MM.1S (cell line): ENCODE measurements at places on chromosomes 16 and 17.

DNA sequence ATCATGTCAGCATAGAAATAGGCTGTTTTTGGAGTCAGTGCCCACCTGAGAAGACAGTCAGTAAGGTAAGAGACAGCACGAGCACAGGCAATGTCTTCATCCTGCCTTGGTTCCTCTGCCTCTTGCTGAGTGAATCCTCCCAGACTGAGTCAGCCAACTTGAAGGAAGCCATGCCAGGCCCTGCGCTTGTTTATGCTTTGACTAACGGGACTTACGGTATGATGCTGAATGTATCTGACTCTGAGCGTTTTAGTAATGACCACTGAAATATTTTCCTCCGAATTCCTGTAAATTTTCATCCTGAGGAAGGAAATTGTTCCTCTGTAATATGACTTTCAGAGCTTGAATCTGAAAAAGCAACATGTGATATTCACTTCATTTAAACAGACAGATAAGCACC lies 18.0 kb downstream of the C17orf67 start:
- no peak for DNase-seq

GRCh38 chr16:66156538-66156937 lies 210.0 kb upstream of the CDH5 start:
- DNase-seq = no peak

DNA sequence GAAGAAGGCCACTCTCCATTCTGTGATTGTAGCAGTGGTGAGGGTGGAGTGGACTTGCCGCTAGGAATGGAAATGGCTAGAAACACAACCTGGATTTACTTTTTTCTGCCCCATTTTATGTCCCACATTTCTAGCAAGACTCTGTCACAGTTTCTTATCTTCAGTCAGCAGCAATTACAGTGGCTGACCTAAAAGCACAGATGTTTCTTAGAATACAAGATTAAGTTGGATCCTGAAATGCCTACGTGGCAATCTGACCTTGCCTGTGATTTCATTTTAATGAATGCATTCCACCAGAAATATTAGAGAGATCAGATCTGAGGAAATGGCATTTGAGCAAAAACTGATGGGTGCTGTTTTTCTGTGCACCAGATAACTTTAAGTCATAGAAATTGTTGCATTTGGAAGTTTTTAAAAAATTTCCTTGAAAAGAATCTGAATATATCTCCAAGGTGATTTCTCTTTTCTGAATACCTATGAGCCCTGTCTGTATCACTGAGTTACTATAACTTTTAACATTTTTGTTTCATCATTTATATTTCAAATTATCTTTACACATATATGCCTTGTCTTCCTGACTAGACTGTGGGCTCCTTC lies 5.4 kb downstream of the HEATR3 start:
- DNase-seq = no peak

DNA sequence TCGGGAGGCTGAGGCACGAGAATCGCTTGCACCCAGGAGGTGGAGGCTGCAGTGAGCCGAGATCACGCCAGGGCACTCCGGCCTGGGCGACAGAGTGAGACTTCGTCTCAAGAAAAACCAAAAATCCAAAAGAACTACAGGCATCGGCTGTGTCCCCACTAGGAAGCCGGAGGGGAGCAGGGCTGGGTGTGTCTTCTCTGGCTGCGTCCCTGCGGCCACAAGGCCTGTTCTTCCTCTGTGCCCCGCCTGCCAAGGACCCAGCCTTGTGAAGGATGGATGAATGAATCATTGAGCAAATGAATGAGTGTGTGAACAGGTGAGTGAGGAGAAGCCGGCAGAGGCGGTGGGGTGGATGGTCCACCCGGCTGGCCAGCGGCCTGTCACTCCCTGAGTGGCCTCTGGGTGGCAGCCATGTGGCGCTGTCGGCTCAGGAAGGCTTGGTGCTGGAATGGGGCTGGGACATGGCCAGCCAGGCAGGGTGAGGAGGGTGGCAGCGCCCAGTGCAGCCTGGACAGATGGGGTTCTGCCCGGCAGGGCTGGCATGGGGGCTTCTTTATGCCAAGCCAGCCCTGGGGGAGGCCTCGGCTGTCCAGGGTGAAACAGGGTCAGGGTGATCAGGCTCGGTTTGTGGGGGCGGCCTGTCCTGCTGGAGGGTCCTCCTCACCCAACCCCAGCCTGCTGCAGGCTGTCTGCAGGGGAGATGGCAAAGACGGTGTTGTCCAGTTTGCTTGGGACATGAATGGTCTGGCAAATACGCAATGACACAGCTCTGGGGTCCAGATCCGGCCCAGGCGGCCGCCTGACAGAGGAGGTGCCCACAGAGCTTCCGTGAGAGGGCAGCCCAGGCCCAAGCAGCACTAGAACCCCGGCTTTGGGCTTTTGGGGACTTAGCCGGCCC lies 21.7 kb downstream of the SLC25A10 start:
- DNase-seq = peak; percentile 66

- peak; percentile 69 for DNase-seq
These were observed 7.4 kb upstream of the ABR start for GRCh38 chr17:1186923-1187771.

DNA sequence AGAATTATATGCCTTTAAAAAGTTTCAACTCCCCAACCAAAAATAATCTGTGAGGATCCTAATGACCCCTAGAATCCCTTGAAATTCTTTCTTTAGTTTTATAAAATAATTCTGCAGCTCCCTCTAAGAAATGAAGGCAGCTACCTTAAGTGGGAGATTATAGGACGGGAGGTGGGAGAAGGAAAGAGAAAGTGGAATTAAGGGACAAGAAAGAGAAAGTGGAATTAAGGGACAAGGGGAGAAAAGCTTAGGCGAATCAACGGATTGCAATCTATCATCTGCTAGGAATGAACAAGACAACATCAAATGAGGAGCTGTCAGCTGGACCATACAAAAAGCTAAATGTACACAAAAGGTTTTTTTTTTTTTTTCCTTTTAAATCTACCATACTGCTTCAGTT lies 262.0 kb downstream of the ZFHX3 start:
- DNase-seq = no peak

GRCh38 chr17:61395409-61395982 lies 4.1 kb upstream of the TBX2 start:
- DNase-seq = no peak

- DNase-seq = no peak
These were observed 66.8 kb upstream of the GAS7 start for GRCh38 chr17:10265100-10265810.

DNA sequence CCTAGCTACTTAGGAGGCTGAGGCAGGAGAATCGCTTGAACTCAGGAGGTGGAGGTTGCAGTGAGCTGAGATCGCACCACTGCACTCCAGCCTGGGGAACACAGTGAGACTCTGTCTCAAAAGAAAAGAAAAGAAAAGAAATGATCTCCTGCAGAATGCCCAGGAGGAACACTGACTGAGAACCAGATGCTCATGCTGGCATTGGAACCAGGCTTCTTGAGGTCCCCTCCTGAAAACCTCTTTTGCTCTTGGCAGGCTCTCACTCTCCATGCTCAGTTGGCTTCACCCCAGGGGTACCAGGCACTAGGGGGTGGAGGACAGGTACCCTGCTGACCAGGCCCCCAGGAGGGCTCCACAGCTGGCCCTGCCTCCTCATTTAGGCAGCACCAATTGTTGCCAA lies 8.5 kb upstream of the TNFRSF17 start:
- DNase-seq = no peak

GRCh38 chr17:18626152-18626870 lies 17.9 kb downstream of the TBC1D28 start:
- DNase-seq = no peak

DNA sequence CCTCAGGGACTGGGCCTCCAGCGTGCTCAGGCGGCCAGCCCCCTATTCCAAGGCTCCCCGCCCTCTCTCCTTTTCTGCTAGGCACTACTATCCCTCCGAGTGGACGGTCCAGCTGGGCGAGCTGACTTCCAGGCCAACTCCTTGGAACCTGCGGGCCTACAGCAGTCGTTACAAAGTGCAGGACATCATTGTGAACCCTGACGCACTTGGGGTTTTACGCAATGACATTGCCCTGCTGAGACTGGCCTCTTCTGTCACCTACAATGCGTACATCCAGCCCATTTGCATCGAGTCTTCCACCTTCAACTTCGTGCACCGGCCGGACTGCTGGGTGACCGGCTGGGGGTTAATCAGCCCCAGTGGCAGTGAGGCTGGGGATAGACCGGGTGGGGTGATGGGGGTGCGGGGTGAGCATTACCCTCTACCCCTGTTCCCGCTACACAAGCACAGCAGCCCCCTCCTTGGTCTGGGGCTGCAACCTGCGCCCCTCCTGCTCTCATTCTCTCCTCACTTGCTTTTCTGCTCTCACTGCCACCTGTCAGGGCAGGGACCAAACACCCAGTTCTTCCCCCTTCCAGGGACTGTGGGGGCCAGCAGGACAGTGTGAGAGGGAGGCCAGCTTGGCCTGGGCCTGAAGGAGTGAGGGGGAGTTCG lies 1.1 kb downstream of the PRSS41 start:
- no peak for DNase-seq

GRCh38 chr17:29718446-29719039 lies 95.8 kb upstream of the CORO6 start:
- no peak for DNase-seq

DNA sequence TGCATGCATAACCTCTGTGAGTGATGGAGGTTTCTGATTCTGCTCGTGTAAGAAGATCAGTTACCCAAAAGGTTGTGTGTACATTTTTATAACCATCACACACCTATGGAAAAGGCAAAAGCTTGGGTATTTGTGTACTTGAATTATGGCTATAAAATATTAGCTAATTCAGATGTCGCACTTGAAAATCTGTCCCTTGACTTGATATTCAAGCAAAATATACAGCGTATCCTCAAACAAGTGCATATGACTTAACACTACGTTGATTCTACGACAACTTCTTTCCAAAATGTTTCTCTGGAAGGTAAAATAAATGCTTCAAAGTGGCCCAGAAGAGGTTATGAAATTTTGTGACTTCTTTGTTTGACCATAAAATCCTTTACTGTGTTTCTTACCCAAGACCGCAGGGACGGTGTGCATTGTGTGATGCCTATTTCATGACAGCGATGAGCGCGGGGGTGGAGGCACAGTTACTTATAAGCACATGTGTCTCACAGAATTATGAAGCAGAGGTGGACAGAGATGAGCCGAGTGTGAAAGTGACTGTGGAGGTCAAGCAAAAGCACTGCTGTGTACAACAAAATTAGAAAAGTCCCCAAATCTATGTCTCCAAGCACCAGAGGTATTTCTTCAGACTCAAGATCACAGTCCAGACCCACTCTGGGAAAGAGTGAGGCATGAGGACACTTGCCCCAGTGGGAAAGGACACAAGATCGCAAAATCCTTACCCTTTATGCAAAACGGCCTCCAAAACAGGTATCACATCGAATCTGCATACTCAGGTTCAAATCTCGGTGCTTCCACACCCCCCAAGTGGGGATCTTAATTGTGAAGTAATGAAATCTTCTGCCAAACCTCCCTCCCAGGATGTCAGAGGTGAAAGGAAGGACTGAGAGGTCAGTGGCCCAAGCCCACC lies 4.1 kb upstream of the HOXB9 start:
- DNase-seq = no peak

DNA sequence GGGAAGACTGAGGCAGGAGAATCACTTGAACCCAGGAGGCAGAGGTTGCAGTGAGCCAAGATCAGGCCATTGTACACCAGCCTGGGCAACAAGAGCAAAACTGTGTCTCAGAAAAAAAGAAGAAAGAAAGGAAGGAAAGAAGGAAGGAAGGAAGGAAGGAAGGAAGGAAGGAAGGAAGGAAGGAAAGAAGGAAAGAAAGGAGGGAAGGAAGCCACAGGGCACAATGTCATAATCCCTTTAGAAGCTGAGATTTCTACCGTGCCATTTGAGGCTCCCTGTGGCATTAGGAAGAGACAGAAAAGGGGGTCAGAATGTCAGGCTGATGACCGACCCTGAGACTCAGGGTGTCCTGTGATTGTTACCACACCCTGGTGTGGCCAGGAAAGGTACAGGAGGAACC lies 6.6 kb downstream of the GNGT2 start:
- no peak for DNase-seq

GRCh38 chr17:68598074-68598473 lies 3.1 kb downstream of the FAM20A start:
- no peak for DNase-seq

DNA sequence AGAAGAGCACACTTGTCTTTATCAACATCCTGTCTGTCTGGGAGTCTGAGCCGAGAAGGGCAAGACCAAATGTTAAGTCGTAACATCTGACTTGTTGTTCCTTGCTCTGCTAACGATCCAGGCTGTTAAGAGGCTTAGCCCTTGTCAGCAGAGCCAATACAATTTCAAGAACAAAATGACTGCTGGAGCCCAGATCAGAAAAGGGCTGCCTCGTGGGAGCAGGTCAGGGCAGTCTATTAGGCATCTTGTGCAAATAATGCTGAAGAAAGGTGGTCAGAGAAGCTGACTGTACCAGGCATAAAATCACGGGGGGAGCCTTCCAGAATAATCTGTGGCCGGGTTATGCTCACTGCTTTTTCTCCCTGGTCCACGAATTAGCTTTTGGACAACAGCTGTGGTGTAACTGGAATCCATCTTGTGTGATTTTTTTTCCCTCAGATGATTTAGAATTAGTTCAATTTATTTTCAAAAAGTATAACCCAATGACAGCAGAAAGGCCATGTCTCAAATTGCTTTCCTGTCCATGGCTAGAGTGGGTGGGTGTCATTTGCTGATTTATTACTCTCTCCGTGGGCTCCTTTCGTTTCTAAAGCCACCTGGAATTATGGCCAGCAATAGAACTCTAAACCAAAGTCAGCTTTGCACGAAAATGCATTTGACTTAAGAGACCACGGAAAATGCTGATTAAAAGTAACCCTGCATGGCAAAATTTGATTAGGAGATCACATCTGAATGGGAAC lies 221.1 kb upstream of the HSBP1 start:
- no peak for DNase-seq

DNA sequence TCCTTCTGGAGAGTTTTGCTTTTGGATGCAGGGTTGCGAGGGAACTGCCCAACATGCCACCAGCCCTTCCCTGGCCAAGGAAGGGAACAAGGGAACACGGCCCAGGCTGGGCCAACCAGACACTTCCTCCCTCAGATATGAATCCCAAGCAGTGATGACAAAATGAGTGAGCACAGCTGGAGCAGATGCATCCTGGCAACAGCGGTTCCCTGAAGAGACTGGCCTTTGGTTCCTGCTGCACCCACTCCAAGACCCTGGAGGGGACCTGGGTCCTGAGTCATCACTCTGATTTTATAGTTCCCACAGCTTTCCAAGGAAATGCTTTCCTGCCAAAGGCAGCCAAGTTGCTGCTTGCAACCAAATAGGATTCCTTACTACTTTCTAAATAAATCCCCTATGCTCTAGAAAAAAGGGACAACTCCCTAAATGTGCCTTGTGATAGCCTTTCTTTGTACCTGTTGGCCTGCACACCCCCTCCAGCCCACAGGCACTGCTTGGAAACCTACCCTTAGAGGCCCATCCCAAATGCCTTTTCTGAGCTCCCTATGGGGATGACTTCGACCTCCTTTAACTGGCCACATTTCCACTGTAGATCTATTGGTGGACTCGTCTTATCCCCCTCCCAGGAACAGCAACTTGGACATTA lies 5.3 kb downstream of the ST3GAL2 start:
- no peak for DNase-seq

GRCh38 chr16:55284718-55285099 lies 39.3 kb upstream of the IRX6 start:
- DNase-seq = peak; percentile 31

DNA sequence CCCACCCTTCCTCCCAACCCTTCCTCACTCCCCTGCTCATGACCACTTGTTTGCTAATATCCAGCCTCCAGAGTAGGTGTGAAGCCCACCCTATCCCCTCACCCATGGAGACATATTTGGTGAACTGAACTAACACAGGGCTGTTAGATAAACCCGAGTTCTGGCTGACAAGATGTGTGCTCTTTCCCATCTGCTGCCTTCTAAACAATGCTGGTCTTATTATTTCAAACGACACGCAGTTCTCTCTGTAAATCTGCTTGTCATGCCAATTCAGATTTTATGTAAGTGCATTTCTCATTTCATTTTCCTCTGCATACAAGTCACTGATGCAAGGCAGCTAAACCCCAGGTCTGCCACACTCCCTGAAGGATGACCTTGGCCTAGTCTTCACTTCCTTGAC lies 343.0 kb upstream of the CDH5 start:
- no peak for DNase-seq
